ENCODE measurements at places on chromosomes 6 and 20.

DNA sequence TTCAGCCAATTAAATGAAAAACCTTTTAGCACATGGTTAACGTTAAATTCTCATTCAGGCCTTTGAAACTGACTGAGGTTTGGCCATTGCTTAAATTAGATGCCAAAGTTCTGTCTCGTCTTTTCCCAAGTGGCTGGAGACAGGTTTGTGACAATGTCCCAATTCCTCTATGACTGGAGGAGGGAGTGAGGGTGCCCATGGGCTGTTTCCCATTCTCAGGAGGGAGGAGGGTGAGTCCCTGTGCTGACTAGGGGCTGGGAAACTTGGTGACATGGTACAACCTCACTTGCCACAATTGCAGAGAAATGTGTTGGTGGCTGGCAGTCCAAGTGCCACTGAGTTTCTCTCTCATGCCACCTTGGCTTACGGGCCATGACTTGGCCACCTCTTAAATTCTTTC lies 63.9 kb upstream of the ENPP5 start:
- DNase-seq = no peak

DNA sequence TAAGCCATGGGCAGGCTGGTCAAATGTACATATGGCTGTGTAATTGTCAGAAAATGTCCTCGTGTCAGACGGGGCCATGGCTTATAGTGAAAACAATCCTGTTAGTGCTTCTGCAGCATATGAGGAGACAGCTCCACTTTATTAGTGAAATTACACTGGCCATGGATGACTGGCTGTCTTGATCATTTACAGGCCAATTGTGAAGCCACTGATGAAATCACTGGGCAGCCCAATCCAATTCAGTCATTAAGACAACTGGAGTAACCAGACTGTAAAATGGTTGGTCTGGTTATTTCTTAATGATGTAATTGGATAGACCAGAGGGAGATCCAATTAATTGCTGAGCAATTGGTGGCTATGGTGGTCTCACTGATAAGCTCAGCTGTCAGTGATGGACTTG lies 749.5 kb downstream of the KIF16B start:
- no peak for DNase-seq

GRCh38 chr6:44058617-44059358 lies 68.5 kb downstream of the MRPL14 start:
- DNase-seq = peak; percentile 100

DNA sequence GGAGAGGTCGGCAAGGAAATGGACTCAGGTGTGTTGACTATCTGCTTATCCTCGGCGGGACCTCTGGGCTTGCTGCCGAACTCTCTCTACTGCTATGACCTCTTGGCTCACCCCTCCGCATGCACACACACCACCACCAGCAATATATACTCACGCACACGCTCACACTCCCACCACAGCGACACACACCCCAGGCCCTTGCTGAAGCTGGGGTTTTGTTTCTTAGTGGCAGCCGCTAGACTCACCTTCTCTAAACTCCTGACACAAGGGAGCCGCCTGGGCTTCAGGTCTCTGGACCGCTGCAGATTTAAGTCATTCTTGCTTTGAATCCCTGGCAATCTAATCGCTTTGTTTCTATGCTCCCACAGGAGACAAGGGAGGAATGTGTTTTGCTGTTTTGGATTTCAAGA lies 59.4 kb upstream of the BACH2 start:
- DNase-seq = no peak

- DNase-seq = no peak
These were observed 308.2 kb upstream of the SGK1 start for GRCh38 chr6:134626086-134626485.

DNA sequence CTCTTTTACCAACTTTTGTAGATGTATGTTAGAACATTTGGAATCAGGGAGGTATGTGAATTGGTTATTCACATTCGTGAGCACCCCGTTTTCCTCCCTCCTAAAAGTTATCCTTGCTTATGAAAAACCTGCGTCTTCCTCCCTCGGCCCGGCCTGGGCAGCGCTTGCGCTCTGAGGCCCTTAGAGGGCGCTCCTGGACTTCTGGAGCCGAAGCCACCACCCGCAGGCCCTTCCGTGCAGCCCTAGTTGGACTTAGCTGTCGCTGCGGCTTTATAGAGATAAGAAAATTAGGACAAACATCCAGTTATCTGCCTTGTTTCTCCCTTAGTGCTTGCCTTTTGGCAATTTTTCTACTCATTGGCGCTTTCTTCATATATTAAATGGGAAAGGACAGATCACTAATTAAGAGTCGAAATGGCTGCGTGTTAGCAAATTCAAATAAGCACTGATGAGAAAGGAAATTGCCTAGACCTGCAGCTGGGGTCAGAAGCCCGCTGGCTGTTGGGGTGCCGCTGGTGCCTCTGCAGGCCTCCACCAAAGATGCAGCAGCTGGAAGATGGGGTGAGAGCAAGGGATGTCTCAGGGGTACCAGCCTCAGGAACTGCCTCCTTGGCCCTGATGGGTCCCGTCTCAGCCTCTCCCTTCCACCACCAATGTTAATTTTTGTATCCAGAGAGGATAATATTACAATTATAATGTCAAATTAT lies 5.2 kb downstream of the FNDC1 start:
- DNase-seq = peak; percentile 76

Data from ELR (cell line).